ENCODE measurements at places on chromosomes 2 and 18.
A peak's percentile ranks its signal among the peaks of the same experiment; 100 is the strongest.

GRCh38 chr2:189083106-189083505 is 96.5 kb downstream of the COL5A2 start:
- no peak for DNase-seq

DNA sequence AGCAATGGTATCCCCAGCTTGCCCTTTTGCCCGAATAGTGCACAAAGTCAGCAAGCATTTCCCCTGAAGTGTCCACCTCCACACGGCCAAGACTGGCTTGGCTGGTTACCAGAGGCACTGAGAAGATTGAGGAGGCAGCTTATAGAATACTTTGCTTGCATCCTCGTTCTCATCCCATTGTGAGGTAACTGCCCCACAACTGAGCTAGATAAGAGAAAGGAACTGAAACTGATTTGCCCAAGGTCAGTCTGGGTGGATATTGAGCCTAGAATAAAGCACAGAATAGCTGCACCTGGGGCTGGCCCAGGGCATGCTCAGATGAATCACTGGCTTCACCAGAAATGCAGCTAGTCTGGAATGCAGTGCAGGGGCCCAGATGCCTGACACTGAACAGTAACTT is 32.7 kb upstream of the MAP4K3 start:
- no peak for DNase-seq

DNA sequence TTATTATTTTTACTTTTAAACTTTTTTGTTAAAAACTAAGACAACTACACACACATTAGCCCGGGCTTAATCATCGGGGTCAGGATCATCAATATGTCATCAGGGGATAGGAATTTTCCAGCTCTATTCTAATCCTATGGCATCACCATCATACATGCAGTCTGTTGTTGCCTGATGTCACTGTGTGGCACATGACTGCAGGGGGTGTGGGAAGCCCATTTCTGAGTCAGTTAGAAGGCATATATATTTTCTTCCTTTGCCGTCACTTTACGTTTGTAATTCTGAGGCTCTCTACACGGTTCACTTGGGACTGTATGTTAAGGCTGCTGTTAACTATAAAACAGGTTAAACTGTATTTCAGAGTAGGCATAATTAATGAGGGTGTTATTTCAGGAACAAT is 144.4 kb upstream of the ITGA6 start:
- no peak for DNase-seq

GRCh38 chr2:186751790-186752189 is 57.9 kb downstream of the FAM171B start:
- DNase-seq, result peak; percentile 6

DNA sequence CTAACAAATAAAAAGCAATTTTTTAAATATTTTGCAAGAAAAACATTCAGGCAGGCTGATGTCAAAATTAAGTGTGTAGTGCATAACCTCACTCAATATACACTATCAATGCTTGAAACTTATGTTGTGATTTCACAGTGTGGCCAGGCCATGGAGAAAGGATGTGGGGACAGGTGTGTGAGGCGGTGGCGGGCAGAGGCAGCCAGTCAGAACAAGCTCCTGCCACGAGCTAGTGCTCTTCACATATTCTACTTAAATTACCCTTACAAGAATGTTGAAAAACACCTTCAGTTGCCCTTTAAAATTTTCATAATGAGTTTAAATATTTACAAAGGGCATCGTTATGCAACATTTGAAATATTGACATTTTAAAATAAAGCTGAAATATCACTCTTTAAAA is 43.2 kb downstream of the CYB5A start:
- peak; percentile 40 for DNase-seq
